ENCODE measurements at places on chromosomes 2 and 18.

DNA sequence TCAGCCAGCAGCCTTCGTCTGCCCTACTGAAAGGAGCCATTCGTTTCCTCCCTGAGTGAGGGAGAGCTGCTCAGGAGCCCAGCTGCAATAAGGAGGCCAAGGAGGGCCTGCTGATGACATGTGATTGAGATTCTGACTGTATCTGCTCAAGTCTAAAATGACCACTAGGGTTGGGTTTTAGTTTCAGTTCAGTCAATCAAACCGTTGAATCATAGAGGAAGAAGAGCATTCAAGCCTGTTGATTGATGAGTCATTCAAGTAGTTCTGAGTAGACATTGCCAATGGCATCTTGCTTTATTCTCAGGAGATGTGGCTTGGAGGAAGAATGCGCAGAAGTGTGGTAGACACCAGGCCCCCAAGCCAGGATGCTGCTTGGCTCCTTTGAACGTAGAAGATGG is 19.9 kb upstream of the BCL2L11 start:
- no peak for DNase-seq

DNA sequence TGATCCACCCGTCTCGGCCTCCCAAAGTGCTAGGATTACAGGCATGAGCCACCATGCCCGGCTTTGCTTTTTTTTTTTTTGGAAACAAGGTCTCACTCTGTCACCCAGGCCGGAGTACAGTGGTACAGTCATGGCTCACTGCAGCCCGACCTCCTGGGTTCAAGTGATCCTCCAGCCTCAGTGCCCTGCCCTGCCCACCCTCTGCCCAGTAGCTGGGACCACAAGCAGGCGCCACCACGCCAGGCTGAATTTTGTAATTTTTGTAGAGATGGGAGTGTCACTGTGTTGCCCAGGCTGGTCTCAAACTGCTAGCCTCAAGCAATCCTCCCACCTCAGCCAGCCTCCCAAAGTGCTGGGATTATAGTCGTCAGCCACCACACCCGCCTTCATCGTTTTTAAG is 11.6 kb upstream of the PSD4 start:
- DNase-seq, result no peak

GRCh38 chr2:186484062-186484735 is 1.9 kb upstream of the ZC3H15 start:
- no peak for DNase-seq

- DNase-seq, result no peak
These were observed 6.9 kb downstream of the HSBP1L1 start for GRCh38 chr18:79971211-79971952.

GRCh38 chr18:4842287-4842686 is 354.8 kb downstream of the AKAIN1 start:
- no peak for DNase-seq

DNA sequence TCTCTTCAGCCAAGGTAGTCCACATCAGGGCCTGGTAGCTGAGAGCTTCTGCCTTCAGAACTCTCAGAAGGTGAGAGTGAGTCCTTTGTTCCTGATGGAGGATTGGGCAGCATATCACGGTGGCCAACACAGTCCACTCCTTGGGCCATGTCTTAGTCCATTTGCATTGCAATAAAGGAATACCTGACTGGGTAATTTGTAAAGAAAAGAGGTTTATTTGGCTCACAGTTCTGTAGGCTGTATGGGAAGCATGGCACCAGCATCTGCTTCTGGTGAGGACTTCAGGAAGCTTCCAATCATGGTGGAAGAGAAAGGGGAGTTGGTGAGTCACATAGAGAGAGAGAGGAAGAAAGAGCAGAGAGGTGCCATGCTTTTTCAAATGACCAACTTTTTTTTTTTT is 98.8 kb downstream of the ADCYAP1 start:
- no peak for DNase-seq

DNA sequence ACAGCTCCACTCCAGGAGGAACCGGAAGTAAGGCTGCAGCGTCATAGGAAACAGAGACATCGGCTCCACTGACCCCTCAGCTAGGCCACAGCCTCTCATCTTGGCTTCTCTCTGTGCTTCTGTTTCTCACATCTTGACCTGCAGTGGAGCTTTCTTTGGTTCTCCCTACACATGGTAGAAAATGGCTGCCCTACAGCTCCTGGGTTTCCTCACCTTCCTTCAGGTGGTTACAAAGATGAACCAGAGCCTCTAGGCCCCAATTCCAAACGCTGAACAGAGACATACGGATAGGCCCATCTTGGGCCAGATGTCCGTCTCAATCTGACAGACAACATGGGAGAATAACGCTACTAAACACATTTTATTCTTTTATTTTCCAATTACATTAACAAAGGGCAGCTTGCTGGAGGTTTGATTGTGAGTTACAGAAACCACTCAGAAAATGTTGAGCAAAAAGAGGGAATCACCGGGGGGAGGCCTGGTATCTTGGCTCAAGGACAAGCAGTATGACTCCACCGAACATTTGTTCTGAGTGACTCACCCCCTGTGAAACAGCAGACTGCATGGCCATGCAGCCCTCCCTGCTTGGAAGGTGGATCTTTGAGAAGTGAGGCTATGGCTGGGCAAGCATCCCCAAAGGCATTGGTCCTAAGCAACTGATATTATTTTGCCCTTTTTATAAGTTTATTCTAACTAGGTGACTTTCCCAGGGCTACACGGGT is 303.5 kb downstream of the CDCA7 start:
- no peak for DNase-seq

DNA sequence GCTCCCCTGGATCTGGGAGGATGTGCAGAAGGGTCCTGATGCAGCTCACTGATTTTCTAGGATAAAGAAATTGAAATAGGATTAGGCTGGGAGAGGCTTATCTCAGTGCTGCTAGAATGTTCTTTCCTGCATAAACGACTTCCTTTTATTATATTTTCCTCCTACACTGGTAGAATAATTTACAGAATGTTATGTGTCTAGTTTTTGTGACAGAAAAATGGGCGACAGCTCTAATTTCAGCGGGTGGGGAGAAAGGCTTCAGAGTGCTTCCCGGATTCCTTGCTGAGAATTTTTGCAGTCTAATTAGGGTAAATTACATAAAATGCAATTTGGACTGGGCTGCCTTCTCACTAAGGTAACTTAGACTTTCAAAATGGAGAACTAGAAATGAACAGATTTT is 66.2 kb downstream of the SKA1 start:
- no peak for DNase-seq

- peak; percentile 11 for DNase-seq
These were observed 31.6 kb downstream of the INPP5D start for GRCh38 chr2:233091595-233092375.

DNA sequence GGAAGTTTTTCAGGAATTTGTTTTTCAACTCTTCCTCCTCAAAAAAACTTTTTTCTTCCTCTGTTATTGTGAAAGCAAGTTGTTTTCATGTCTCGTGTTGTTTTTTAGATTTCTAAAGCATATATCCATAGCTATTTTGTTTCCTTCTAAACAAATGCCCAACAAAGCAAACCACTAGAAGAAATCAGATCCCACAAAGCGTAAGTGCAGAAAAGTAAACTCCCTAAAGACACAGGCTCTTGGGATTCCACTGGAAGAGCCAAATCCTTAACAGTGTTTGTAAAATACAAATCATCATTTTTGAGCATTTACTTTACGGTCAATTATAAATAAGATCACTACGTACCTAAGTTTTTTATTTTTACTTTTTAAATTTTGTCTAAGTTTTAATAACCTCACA is 21.7 kb upstream of the RIF1 start:
- no peak for DNase-seq

DNA sequence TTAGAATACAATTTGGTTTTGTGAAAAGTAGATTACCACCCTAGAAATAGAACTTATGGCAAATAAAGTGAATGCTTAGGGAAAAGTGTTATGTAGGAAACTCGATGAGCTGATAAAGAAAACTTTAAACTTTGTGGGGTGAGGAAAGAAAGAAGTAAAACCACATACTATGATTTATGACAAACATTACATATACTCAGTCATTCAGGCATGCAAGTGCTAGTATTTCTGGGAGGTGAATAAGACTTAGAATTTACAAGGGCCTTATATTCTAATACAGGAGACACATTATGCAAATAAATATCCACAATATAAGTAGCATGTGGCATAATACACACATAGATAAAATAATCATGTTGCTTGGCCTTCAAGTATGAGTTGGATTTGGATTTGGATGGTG is 618.1 kb downstream of the XIRP2 start:
- DNase-seq, result no peak

DNA sequence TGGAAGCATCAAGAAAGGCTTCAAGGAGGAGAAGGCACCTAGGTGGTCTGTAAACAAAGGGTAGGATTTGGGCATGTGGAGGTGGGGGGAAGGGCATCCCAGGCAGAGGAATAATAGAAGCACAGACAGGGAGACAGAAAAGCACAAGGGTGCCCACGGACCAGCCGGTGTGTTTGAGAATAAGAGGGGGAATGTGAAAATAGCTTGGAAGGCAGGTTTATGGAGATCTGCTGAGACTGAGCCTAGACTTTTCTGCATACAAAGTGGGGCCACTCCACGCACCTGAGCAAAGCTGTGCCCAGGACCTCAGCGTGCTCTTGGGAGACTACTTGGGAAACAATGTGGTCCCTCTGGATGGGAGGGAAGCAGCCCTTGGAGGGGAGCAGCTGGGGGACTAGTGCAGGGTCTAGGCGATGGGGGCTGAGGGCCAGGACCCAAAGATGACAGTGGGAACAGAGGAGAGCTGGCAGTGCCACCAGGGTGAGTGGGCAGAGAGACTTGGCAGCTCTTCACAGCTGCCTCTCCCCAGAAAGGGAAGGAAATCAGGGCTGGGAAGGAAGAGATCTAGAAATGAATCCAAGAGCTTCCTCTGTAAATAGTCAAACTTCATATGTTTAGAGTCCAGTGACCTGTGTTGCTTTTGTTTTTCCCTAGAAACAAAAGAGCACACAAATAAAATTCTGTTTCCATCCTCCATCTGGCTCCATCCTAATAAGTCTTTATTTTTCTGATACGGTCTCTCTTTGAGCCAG is 110.7 kb upstream of the SMAD7 start:
- DNase-seq, result no peak

- no peak for DNase-seq
These were observed 460.7 kb upstream of the MEIS1 start for GRCh38 chr2:65974067-65974723.

- DNase-seq, result no peak
These were observed 124.1 kb upstream of the KLHL14 start for GRCh38 chr18:32896776-32897547.

- DNase-seq, result no peak
These were observed 33.6 kb downstream of the HJURP start for GRCh38 chr2:233820774-233821105.
